ENCODE measurements at places on chromosomes 1 and 21. TPM values are rescaled to one million over a fixed set of nuclear protein-coding genes. Genes with fewer than 3 reads are reported as not detected.

- H3K27me3 ChIP-seq: no peaks in the 10 kb centered on the region
- no peak overlapping the region for H3K4me3 ChIP-seq
- H3K36me3 ChIP-seq: no peaks in the 10 kb centered on the region
Observed at GRCh38 chr1:67408148-67408547, 22.1 kb downstream of the SERBP1 start.

The BEND5 gene
- total RNA-seq: 0.57 TPM

GRCh38 chr1:6268415-6268814, 7.5 kb upstream of the GPR153 start:
- H3K36me3 ChIP-seq: no peaks in the 10 kb centered on the region
- no peak for DNase-seq
- no peak overlapping the region for H3K4me3 ChIP-seq
- H3K27me3 ChIP-seq: no peaks in the 10 kb centered on the region
- H3K27ac ChIP-seq: no peak overlapping the region

- H3K27ac ChIP-seq: no peak overlapping the region
- no peak for DNase-seq
Observed at GRCh38 chr1:53899206-53899628, 5.2 kb downstream of the DIO1 start.

DNA sequence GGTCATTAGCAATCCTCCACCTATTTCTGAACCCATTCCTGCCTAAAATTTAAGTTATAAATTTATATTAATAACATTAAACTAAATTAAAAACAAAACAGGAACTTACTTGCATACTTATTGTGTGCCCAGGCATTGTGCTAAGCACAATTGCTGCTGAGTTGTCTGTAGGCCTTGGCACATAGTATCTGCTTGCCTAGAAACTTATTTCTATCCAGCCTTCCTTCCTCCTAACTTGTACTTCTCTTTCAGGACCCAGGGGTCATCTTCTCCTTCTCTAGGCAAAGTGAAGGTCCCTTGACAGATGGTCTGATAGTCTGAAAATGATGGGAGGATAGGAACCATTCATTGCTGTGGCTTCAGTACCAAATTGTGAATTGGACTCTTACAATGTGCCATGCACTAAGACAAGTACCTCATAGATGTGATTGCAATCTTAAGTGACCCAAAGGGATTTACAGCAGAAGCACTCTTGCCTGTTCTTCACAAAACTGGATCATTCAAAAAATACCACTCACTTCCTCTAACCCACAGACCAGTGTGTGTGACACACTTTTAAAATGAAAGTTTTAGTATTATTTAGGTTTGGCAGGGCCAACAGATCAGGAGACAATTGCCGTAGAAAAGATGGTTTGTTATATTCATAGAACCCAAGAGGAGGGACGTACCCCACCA, 10.3 kb upstream of the CD101 start:
- H3K4me3 ChIP-seq: no peak overlapping the region
- no peaks in the 10 kb centered on the region for H3K36me3 ChIP-seq
- no peak overlapping the region for H3K27ac ChIP-seq
- H3K27me3 ChIP-seq: no peaks in the 10 kb centered on the region

DNA sequence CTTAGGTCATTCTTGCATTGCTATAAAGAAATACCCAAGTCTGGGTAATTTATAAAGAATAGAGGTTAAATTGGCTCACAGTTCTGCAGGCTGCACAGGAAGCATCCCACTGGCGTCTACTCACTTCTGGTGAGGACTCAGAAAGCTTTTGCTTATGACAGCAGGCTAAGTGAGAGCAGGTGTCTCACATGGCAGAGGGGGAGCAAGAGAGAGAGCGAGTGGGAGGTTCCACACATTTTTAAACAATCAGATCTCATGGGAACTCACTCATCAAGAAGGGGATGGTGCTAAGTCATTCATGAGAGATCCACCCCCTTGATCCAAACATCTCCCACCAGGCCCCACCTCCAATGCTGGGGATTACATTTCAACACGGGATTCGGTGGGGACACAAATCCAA, 13.6 kb upstream of the RGS4 start:
- H3K36me3 ChIP-seq: no peaks in the 10 kb centered on the region
- peak; percentile 10 for DNase-seq
- H3K4me1 ChIP-seq: no peaks in the 10 kb centered on the region
- H3K4me3 ChIP-seq: no peak overlapping the region
- H3K27ac ChIP-seq: no peak overlapping the region
- H3K27me3 ChIP-seq: no peaks in the 10 kb centered on the region

The IL10RB gene
- 11.7 TPM for total RNA-seq

DNA sequence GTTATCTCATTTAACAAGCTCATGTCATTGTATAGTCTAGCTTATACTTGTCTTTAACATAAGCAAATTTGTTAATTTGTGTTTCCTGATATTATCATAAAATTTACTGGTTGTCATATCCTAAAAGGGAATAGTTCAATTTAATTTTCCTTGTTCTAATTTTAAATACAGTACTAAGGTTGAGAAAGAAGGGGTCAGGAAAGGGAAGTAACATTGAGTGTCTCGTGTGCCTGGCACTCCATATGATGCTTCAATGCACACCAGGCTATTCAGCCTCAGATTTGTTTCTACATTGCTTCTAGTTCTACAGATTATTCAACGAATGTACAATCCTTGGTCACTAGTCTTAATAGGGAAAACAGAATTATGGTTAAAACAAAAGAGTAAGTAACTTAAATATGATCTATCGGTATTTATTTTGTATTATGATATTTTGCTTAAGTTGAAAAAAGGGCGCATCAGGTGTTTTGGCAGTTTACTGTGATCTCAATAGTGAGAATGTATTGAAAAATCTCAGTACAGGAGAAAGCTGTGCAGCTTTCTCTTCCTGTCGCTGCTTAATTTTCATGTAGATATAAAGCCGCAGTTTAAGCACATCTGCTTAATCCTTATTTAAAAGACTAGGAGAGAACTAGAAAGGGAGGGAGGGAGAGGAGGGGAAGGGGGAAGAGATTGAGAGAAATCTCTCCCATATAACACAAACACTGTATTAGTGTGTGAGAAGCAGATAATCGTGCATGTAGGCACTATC, 13.0 kb downstream of the PTPRC start:
- DNase-seq: no peak
- no peak overlapping the region for H3K4me3 ChIP-seq
- no peaks in the 10 kb centered on the region for H3K27me3 ChIP-seq
- no peaks in the 10 kb centered on the region for H3K36me3 ChIP-seq
- no peak overlapping the region for H3K27ac ChIP-seq

The SLC27A3 gene
- total RNA-seq: 27.2 TPM

DNA sequence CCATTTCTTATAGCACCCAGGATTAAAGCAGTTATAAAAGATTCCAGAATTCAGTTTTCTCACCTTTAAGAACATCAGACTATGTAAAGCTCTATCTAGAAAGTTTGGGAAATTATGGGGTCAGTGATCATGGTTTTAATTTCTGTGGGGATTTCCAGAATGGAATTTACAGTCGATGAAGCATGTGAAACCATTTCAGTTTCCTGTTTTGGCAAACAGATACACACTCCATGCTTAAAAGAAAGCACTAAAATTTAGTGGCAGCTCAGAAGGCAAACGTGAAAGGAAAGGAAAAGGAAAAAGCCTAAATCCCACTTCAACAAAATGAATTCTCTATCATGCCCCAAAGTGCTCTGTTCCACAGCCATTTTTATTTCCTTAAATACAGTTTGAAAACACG, 60.4 kb downstream of the FYB2 start:
- H3K27me3 ChIP-seq: no peaks in the 10 kb centered on the region
- H3K4me1 ChIP-seq: peaks cover 11% of the 10 kb centered on the region
- no peak overlapping the region for H3K4me3 ChIP-seq
- DNase-seq: no peak

GRCh38 chr1:61980561-61980960, 214.1 kb upstream of the L1TD1 start:
- no peaks in the 10 kb centered on the region for H3K36me3 ChIP-seq
- no peak overlapping the region for H3K4me3 ChIP-seq
- H3K27ac ChIP-seq: no peak overlapping the region
- no peak for DNase-seq
- H3K27me3 ChIP-seq: no peaks in the 10 kb centered on the region

DNA sequence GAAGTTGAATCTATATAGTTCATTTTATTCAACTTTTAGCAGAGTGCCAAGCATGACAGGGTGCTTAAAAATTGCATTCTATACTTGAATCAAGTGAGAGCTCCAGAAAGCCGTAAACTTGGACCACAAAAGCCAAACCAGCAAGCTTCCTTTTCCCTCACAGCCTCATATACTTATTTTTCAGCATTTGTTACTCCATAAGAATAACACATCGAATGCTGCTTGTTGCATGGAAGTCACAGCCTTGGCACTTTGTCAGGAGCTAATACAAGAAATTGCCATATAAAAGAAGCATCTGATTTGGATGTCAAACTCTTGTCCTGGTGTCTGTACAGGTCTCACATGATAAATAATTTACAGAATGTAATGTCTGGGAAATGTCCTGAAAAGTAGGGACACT, 87.4 kb downstream of the PLXNA2 start:
- DNase-seq: no peak
- H3K4me3 ChIP-seq: no peak overlapping the region
- H3K27me3 ChIP-seq: no peaks in the 10 kb centered on the region

The RGS18 gene
- total RNA-seq: not detected

- H3K27ac ChIP-seq: no peak overlapping the region
- H3K4me3 ChIP-seq: no peak overlapping the region
- DNase-seq: no peak
- H3K36me3 ChIP-seq: no peaks in the 10 kb centered on the region
Observed at GRCh38 chr1:165050246-165050645, 306.3 kb downstream of the LMX1A start.

- no peak for DNase-seq
- peaks cover 1% of the 10 kb centered on the region for H3K27me3 ChIP-seq
- no peak within 1 kb of the TSS for H3K27ac ChIP-seq
- H3K4me3 ChIP-seq: peak within 1 kb of the TSS; percentile 27
- peaks cover 20% of the 10 kb centered on the region for H3K4me1 ChIP-seq
Observed at GRCh38 chr1:6424619-6425593, at the start of gene ESPN. TSS of gene ESPN (plus strand) at chr1:6424776. CDS start at chr1:6424956, 180 bp downstream.

The FAM151A gene
- total RNA-seq: 21.4 TPM

The DISC1 gene
- 13.5 TPM for total RNA-seq

DNA sequence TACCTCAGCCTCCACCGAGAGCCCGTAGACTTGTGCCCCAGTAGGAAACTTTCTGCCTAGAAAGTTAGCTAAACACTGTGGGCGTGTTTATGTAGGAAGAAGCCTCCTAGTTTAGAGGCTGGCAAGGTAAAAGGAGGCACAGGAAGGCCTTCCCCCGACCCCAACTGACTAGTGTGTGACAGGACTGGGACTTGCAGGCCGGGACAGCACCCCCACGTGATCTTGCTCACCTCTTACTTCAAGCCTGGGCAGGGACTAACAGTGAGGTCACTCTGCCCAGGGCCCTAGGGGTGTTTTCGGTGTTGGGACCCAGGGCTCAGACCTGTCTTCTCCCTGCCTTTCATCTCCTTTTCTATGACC, 392 bp upstream of the TAGLN2 start:
- H3K4me1 ChIP-seq: peaks cover 40% of the 10 kb centered on the region
- peak overlapping the region; percentile 63 for H3K4me3 ChIP-seq
- peak overlapping the region; percentile 98 for H3K27ac ChIP-seq
- DNase-seq: peak; percentile 67

The AMY2B gene
- total RNA-seq: 0.16 TPM

The NGF gene
- total RNA-seq: not detected

DNA sequence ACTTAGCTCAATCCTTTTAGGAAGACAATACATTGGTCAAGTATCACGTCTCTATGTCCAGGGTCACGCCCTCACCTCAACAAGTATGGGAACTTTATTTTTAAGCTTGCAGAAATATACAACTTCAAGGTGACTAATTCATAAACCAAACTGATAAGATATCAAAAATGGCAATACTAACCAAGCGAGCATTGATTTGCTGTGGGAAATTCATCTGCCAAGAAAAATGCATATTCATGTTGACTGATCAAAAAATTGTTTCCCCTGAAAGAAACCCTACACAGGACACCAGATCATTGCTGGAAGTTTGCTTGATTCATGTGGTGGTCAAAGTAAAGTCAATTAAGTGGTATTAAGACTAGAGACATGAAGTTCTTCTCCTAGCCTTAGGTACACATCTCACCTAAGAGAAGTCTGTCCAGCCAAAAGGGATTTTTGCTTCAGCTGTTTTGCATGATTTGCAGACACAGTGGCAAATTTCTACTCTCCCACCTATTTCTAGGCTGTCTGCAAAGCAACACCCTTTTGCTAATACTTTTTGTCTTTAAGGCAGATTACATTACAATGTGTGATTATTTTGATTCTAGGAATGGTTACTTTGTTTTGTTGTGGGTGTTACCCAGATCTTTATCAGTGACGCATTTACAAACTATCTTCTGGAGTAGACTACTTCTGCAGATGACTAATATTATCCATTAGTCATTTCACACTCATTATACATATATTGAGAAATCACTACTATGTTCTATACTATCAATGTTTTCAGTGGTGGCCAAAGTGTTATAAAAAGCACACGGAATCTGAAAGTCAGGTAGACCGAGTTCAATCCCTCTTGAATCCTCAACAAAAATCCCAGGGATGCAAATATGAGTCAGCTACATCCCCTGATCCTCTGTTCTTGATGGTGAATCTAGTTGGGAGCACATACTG, 12.4 kb downstream of the SAMSN1 start:
- H3K4me1 ChIP-seq: no peaks in the 10 kb centered on the region
- H3K36me3 ChIP-seq: no peaks in the 10 kb centered on the region
- no peak for DNase-seq
- no peaks in the 10 kb centered on the region for H3K27me3 ChIP-seq

DNA sequence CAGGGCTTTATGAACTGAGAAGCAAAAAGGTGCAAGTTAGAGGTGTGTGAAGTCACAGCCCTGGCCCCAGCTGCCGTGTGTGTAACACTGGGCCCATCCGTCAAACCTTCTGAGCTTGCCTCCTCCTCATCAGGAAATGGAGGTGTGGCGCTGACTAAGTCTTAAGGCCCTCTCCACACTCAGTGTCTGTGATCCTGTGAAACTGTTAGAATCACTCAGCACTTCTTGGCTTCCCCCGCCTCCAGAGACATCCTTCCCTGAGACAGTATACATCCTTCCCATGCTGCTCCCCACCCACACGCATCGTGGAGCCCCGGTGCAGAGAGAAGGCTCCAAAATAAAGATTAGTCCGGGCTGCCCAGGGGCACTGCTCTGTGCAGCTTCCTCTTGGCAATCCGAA, 33.3 kb downstream of the LRP8 start:
- H3K4me1 ChIP-seq: no peaks in the 10 kb centered on the region
- H3K4me3 ChIP-seq: no peak overlapping the region
- H3K27ac ChIP-seq: no peak overlapping the region
- H3K36me3 ChIP-seq: no peaks in the 10 kb centered on the region
- no peaks in the 10 kb centered on the region for H3K27me3 ChIP-seq
- no peak for DNase-seq

- no peak overlapping the region for H3K27ac ChIP-seq
- H3K4me3 ChIP-seq: no peak overlapping the region
- H3K27me3 ChIP-seq: no peaks in the 10 kb centered on the region
Observed at GRCh38 chr1:202130816-202131522, 8.3 kb downstream of the GPR37L1 start.

DNA sequence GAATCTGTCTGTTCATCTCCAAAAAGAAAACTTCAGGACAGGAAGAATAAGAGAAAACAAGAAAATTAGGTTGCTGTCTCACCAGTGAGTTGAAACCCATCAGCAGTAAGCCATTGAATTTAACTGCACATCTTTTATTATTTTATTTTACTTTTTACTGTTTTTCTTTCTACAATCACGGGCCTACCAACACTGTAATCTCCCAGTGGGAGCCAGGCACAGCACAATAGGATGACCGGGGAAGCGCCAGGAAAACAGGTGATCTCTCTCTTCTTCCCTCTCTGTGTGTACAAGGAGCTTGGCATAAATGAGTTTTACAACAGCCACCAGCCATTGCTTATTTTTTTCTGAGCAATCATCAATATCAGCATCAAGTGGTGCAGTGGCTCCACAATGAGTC, 113.1 kb upstream of the ESRRG start:
- H3K4me3 ChIP-seq: no peak overlapping the region
- DNase-seq: no peak
- H3K36me3 ChIP-seq: no peaks in the 10 kb centered on the region
- no peaks in the 10 kb centered on the region for H3K4me1 ChIP-seq
- H3K27ac ChIP-seq: no peak overlapping the region
